ENCODE measurements at places on chromosomes 3 and 15.

DNA sequence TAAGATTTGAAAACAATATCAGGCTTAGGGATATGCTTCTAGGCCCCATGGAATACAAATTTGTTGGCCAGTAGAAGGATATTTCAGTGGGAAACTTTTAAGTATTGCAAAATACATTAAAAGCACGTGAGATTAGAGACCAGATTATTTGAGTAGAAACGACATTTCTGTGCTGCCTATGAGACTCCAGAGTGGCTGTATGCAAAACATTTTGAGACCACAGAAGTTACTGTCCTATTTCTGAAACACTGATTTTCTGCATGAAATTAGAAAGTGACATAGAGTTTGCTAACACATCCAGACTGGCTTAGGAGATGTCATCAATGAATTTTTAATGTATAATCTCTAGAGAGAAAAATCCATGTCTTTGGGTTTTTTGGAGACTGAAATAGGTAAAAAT lies 99.8 kb downstream of the KCNH8 start:
- DNase-seq, result no peak

DNA sequence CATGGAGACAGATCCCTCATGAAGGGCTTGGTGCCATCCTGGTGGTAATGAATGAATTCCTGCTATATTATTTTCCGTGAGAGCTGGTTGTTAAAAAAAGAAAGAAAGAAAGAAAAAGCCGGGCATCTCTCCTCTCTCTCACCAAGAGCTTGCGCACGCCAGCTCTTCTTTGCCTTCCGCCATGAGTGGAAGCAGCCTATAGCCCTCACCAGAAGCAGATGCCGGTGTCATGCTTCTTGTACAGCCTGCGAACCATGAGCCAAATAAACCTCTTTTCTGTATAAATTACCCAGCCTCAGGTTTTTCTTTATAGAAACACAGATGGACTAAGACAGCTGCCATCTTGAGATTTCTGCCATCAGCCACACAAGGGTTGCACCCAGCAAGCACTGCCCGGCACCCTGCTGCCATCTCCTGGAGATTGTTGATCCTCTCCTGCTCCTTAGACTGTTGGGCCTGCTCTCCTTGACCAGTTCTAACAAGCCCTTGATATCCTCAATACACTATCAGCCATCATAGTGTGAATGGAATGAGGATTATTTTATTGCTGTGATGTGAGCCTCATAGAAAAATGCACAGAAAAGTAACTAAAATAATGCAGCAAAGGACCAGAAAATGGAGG lies 3.5 kb upstream of the AHSG start:
- no peak for DNase-seq

DNA sequence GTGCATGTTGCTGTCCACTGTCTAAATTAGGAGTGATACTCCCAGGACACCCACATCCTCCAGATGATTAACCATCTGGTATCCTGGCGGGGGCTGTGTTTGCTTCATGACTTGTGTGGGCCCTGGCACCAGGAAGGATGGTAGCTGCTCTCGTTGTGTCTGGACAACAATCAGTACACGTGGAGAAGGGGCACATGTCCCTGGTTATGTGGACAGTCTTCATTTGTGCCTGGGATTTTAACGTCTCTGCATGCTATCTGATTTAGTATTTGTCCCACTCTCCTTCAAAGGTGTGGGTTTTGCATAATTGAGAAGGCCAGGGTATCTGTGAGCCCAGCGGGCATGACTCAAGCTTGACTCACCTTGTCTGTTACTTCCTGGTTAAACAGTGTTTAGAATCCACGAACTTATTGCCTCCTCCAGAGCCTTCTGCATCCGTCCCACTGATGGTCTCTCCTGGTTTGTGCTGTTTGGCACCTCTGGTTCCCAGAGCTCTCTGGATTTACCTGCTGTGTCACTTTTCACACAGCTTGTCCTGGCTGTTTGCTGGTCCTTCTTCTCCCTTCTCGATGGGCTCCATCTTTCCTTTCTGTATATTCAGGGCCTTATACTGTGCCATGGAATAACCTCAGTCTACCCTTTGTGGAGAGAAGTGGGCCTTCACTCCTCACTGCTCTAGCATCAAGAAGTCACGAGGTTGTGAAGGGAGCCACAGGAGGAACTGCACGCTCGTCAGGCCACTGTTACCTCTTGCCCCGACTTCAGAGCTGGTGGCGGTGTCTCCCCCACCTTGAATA lies 32.5 kb downstream of the ARNT2 start:
- DNase-seq, result no peak

DNA sequence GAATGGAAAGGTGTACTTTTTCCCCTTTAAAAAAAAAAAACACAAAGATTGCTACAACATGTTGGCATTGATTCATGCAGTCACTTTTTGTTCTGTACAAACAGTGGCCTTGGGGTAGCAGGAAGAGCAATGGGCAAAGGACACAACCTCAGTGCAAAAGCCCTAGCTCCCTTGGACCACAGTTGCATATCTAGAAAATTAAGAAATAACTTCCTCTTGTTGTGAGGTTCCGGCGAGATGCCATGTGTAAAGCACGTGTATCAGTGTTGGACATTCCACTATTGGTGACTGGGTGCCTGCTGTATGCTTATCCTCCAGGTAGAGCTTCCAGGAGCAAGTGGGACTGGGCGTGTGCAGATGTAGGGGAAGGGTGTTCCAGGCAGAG lies 164.5 kb downstream of the THSD4 start:
- DNase-seq, result no peak

GRCh38 chr3:87145553-87145952 lies 81.6 kb upstream of the CHMP2B start:
- no peak for DNase-seq

DNA sequence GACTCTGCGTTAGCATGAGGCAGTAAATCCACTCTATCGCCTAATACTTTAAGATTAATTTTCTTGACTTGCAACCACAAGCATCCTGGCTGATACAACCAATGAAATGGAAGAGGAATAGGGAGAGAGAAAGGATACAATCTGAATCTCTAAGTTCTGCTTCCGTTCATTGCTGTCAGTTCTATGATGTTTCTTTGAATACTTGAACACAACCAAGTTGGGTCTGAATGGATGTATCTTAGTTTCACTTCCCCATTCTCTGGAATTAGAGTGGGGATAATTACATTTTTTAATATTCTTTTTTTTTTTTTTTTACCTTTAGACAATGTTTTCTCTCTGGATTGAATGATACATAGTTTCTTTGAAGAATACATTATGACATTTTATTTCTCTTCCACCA lies 22.9 kb downstream of the PDE8A start:
- DNase-seq, result no peak

GRCh38 chr15:74383286-74383685 lies 15.8 kb upstream of the CYP11A1 start:
- no peak for DNase-seq

GRCh38 chr15:40279437-40280141 lies 3.3 kb downstream of the ANKRD63 start:
- peak; percentile 62 for DNase-seq

- DNase-seq, result no peak
Measured at GRCh38 chr3:13173186-13173585, 100.0 kb upstream of the IQSEC1 start.

- DNase-seq, result no peak
Measured at GRCh38 chr3:116230431-116231020, 214.8 kb downstream of the LSAMP start.

DNA sequence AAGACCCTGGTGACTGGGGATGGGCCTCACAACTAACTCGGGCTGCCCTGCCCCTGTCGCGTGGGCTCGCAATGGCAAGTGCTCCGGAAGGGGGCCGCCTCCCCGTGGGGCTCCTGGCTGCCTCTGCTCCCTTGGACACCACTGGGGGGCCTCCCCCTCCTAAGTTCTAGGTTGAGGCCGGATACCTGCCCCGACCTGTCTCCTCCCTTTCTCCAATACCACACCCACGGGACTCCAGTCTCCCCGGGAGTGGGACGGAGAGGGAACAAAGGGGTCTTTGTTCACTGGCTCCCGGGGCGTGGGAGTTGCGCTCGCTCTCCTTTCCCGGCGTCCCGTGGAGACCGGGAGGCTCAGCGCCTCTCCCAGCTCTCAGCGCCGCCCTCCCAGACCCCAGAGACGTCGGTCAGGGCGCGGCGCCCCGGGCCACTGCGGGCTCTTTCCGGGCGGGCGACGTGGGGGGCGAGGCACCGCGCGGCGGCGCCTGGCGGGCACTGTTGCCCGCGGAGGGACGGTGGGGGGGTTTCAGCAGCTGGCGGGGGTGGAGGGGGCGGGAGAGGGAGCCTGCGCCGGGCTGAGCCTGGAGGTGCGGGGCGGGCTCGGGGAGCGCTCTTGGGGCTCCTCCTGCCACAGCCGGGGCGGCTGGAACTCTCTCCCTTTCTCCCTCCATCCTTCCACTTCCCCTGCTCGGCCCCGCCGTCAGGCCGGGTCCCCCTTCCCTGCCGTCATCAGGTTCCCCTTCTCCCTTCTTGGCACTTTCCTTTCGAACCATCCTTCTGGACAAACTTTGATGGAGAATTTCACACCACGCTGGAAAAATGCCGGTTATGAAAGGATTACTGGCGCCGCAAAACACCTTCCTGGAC lies at the start of gene KCNH8:
Gene KCNH8, plus strand, starts transcription at position 606 of the 863 bp plus-strand sequence. Its CDS starts 210 bp downstream, at position 816.
- no peak for DNase-seq

DNA sequence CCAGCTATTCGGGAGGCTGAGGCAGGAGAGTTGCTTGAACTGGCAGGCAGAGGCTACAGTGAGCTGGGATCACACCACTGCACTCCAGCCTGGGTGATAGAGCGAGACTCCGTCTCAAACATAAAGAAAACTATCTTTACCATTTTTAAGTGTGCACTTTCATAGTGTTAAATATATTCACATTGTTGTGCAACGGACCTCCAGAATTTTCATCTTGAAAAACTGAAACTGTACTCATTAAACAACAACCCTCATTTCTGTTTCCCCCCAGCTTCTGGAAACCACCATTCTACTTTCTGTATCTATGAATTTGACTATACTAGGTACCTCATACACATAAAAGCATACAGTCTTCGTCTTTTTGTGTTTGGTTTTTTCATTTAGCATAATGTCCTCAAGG lies 375.1 kb downstream of the SHQ1 start:
- no peak for DNase-seq

- no peak for DNase-seq
Measured at GRCh38 chr15:97301166-97301565, 659.3 kb upstream of the ARRDC4 start.

DNA sequence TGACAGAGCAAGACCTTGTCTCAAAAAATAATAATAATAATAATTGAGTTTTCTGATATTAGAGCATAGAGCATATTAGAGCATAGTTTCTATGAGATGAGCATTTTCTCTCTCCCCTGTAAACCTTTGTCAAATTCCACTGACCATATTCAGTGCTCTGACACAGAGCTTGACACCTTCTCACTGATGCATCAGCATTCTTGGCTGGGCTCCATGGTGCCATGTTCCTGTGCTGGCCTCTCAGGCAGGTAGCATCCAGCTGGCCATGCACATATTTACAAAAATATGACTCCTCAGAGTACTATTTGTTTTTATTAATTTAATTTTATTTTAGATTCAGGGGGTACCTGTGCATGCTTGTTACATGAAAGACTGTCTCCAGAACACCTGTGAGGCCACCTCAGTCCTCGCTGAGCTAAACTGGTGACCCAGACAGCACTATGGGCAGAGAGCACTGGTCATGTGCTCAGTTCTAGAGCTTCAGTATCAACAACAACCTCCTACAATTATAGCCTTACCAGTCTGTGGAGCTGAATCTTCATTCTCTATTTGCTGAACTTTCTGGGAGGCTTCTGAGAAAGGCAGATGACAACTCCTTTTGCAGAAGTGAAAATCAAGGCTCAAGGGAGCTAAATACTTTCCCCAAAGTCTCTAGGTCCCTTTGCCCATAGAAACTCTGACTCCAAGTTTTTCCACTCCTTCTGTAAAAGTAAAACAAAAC lies 21.6 kb upstream of the SLC28A2 start:
- no peak for DNase-seq

DNA sequence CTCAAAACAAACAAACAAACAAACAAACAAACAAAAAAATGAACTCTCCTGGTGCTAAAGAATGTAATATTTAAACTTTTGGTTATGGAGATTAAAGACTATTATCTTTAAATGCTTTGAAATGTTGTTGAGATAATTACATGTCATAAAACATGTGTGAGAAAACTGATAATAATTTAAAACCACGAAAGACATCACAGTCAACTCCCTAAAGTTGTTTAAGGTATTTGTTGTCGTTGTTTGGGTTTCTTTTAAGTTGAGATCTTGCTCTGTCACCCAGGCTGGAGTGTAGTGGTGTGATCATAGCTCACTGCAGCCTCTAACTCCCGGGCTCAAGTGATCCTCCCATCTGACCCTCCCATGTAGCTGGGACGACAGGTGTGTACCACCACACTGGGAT lies 12.0 kb downstream of the EFCAB12 start:
- no peak for DNase-seq

DNA sequence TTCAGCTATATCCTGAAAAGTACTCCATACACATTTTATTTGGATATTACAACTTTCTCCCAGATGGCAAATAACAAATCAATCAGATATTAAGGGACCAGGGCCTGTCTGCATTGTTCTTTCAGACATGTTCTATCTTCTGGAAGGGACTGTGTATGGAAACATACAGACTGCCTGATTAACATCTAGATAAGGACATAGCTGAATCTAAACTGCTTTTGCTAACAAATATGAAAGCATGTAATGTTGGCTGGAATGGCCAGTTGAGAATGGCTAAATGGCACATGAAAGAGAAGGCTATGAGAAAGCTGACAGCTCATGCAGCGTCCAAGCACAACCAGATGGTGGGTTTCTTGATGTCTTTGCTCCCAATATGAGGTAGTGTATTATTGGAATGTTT lies 149.4 kb downstream of the CFAP20DC start:
- no peak for DNase-seq

- DNase-seq, result no peak
Measured at GRCh38 chr15:54941417-54941816, 255.3 kb downstream of the RSL24D1 start.

- DNase-seq, result no peak
Measured at GRCh38 chr3:69485489-69485888, 99.6 kb upstream of the FRMD4B start.

GRCh38 chr15:67746450-67746849 lies 78.9 kb upstream of the SKOR1 start:
- no peak for DNase-seq

GRCh38 chr3:86814918-86815655 lies 175.9 kb downstream of the VGLL3 start:
- no peak for DNase-seq

DNA sequence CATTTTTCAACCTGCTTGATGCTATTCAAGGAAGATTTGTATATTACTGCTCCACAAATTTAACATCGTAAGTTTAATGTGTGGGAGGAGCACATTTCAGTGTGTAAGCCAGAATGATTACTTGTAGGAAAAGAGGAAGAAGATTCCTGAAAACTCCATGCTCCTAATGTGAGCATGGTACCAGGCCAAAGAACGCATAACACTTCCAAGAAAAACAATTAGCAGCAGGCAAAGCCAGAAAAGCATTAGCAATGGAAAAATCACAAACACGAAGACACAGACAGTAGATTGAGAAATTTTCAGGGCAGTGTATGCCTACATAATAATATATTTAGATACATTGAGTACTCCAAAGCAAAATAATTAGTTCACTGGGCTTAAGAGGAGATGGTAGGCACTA lies 96.6 kb upstream of the CBLB start:
- DNase-seq, result no peak

GRCh38 chr15:52137432-52138357 lies 25.1 kb upstream of the BCL2L10 start:
- no peak for DNase-seq

GRCh38 chr15:46946953-46947352 lies 770.4 kb upstream of the SEMA6D start:
- no peak for DNase-seq

Measured in activated T-helper 1 cell treated with anti-CD3 and anti-CD28 coated beads, Interleukin-2, amount 50 U/mL, for 16 hours (primary cell).